ENCODE measurements at places on chromosomes 2 and 18.

DNA sequence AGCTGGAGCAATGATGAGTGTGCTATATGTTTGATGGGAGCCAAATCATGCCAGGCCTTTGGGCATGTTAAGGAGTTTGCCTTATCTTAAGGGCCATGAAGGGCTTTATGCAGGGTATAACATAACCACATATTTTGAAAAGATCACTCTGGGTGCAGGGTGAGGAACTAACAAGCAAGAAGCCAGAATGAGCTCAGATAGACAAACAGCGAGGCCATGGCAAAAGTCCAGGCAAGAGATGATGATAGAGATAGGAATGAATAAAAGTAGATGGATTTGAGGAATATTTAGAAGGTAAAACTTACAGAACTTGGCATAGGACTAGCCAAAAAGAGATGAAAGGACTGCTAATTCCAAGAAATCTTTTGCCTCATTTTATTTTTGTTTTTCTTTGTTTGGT, 6.7 kb downstream of the GALNT3 start:
- DNase-seq: peak; percentile 36

- DNase-seq: no peak
Measured at GRCh38 chr18:45008694-45009413, 328.2 kb downstream of the SETBP1 start.

DNA sequence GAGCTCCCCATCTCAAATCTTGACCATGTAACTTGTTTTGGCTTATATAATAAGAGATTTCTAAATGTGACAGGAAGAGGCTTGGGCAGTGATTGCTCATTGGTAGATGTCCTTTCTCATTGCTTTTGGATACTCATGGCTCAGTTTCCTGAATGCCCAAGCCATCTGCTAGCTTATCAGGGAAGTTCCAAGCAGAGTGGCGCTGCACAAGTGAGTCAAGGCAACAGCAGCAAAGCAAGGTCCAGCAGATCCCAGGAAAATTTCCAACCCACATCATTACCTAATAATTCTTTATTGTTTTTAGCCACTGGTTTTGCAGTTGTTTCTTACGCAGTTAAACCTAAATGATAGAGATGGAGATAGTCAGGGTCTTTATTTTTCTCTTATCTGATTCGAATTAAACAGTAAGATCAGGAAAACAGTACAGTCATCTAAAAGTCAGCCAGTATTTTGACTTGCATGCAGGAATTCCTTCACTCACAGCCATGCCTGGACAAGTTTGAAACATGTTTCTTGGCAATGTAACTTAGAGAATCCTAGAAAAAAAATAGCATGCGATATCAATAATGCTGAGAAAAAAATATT, 349.7 kb upstream of the TMEFF2 start:
- DNase-seq: no peak

DNA sequence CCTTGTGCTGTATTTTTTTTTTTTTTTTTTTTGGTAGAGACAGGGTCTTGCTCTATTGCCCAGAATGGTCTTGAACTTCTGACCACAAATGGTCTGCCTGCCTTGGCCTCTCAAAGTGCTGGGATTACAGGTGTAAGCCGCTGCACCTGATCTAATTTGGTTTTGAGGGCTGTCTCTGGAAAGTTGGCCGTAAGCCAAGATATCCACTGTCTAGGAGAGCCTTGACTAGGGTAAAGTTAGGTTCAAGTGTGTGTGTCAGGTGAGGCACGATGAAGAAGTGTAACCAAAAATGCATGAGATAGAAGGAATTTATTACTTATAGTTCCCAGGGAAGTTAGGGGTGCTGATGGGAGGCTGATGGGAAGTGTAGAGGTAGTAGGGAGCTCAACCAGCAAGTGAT, 46.7 kb downstream of the INO80C start:
- no peak for DNase-seq

- no peak for DNase-seq
Measured at GRCh38 chr2:157185476-157186227, 71.9 kb upstream of the GALNT5 start.

- DNase-seq: no peak
Measured at GRCh38 chr2:83661711-83662110, 797.4 kb downstream of the SUCLG1 start.

DNA sequence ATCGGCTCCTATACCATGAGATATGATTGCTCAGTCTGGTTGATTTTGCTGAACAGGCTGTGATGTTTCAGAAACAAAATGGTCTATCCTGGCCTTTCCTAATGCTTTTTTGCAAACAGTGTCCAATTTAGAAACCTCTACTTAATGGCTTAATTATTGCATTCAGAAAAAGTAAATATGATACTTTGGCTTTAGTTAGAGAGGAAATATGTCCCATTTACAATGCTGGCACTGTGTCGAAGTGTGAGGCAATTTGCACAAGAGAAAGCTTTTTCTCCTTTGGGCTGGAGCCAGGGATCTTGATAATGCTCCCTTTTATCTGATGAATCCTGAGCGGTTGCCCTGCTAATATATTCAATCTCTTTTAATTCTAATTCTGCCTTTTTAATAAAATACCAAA, 418.9 kb downstream of the EPHA4 start:
- no peak for DNase-seq

- peak; percentile 82 for DNase-seq
Measured at GRCh38 chr2:6927186-6927585, 10.0 kb downstream of the RNF144A start.

DNA sequence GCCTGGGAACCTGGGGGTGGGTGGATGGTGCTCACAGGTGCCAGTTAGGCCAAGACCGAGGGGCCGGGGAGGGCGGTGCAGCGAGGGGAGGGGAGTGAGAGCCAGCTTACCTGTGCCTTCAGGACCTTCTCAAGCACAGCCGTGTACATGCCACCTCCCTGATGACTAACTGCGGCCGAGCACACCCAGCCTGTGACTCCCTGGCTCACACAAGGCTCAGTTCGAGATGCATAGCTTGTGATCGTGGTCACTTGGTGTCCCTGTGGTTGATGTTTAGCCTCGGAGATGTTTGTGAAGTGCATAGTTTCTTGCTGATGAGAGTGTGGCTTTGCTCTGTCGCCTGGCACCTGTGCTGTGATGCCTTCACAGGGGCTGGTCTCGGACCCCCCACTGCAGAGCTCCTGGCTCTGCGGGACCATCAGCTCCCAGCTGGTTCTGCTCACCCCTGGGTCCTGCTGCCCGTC, 84.5 kb upstream of the ODC1 start:
- no peak for DNase-seq

DNA sequence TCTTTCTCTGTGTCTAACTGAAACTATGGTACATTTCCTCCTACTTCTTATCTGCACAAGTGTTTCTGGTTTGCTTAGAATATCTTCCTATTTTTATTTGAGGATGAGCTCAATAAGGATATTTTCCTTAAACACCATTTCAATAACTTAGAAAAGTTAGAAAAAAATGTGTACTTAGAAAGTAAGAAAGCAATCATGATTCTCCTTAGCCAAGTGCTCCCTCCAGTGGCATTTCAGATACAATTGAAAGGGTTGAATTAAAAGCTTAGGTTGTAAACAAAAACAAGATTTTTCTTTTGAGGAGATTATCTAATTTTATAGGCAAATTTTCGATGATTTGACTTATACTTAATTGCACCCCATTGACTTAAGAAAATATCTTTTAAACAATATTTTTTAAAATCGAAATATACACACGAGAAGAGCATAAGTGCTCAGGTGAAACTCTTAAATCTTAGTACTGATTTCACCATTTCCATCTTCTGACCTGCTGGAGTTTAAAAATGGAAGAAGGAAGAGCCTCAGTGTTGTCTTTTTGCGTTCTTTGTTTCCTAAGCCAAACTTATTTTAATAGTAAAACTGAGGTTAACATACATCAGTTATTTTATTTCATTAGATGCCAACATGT, 26.9 kb downstream of the C18orf63 start:
- DNase-seq: peak; percentile 83

DNA sequence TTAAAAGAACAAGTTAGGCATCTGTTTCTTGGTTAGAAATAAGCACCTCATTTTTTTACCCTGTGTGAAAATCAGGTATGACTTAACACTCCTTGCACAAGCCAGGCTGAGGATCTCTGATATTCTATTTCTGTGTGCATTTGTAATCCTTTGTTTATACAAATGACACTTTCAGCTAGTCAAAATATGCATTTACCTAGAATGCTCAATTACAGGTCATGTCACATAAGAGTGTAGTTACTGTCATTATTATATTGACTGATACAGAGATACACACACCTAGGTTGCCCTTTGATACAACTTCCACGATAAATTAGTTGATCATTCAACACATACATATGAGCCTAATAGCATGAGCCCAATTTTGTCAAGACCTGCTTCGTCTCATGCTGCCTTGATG, 144.3 kb downstream of the CHST9 start:
- DNase-seq: no peak

DNA sequence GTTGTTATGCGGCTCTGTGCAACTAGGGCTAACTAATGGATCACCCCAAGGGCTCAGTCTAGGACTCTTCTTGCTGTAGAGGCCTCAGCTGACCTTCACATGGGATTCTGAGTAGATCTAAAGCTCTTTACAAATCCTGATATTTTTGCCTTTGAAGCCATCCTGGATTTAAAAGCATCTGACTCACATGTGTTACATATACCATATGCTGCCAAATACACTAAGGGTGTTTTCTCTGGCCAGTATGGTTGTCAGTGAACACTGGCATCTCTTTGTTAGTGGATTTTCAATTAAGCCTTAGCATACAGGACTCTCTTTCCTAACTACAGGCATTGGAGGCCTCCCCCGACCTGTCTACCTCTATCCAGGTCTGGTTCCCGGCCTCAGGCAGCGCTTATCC, 992.8 kb upstream of the FANCL start:
- DNase-seq: no peak

GRCh38 chr18:8988260-8988871, 114.1 kb upstream of the NDUFV2 start:
- peak; percentile 82 for DNase-seq

- DNase-seq: no peak
Measured at GRCh38 chr2:39932198-39932597, 153.1 kb upstream of the THUMPD2 start.

- no peak for DNase-seq
Measured at GRCh38 chr2:209431701-209432100, 7.9 kb downstream of the MAP2 start.

- DNase-seq: no peak
Measured at GRCh38 chr2:31889044-31889443, 121.8 kb downstream of the MEMO1 start.

- peak; percentile 88 for DNase-seq
Measured at GRCh38 chr2:105786231-105787230, 41.8 kb downstream of the NCK2 start.

DNA sequence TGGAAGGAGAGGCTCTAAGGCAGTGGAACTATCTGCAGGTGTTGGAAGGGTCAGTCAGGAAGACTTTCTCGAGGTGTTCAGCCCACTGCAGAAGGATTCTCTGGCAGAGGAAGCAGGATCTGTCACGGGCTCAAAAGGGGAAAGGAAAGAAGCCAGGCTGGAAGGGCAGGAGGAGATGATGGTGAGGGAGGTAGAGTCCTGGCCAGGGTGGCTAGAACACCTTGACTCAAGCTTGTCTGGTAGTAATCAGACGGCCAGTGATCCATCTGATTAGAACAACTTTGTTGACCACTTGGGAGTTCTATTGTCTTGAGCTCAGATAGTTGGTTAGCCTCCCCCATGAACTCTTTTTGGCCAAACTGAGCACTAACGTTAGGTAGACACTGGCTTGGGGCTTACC, 9.7 kb upstream of the ATOH8 start:
- DNase-seq: no peak

GRCh38 chr18:52376104-52376503, 36.1 kb downstream of the DCC start:
- DNase-seq: no peak

GRCh38 chr2:47002480-47003381, 87.1 kb upstream of the MCFD2 start:
- peak; percentile 75 for DNase-seq

- no peak for DNase-seq
Measured at GRCh38 chr2:189293164-189293563, 113.6 kb upstream of the COL5A2 start.

- no peak for DNase-seq
Measured at GRCh38 chr2:199734651-199735050, 116.3 kb downstream of the FTCDNL1 start.

DNA sequence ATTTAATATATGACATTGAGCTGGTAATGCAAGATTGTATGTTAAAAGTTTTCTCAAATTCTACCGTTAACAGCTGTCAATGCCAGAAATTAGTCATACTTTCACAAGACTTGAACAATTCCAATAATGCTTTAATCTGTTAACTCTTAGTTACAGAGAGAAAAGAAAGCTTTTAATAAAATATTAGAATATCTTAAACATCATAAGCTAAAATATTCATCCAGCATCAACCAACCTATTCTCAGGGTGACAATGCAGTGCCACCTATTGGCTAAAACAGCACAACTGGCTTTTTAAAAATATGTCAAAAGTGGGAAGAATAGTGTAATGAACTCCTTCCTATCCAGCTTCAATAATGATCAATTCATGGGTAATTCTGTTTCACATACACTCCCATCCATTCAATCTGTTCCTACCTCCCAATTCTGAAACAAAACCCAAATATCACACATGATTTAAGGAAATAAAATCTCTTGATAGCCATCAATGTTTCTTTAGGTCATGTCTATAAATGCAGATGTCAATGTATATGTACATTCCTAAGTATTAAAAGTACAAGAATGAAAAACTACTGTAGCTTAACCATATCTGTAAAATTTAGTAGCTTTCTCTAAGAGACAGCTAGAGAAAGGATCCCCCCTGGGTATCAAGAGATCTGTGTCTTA, 79.8 kb upstream of the CCDC141 start:
- DNase-seq: peak; percentile 49

- DNase-seq: no peak
Measured at GRCh38 chr18:35479911-35480586, 17.7 kb downstream of the INO80C start.

DNA sequence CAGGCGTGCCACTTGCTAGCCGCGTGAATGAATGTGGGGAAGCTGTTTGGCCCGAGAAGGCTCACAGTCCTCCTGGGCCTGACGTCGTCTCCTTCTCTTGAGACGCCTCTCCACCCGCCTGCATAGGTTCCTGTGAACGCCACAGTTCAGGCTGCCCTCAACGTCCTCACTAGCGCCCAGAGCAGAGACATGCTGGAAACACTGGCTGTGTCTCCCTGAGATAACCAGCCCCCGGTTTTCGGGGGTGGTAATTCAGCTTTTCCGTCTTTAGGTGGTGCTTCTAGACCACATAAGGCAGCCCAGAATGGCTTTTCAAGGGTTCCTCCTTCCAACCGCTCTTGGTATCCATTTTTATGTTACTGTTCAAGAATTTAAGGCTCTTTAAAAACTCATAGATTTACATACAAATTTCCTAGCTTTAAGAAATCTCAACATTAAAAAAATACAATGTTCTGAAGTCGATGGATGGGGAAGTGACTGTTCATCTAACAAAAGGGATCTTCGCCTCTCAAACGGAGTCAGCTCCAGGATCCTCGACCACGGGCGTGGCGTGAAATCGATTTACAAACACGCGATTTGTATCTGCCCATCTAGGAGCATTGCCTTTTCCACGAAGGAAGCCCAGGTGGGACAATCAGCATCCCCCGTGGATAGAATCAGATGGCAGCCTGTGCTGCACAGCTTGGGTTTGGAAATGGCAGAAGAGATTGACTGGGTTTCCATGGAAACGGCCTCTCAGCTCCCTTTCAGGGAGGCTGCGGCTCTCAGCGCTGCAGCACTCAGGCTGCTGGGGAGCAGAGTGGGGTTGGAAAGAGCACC, 110.6 kb upstream of the PXDN start:
- peak; percentile 76 for DNase-seq
